ENCODE measurements at places on chromosomes 2 and 18.
A peak's percentile ranks its signal among the peaks of the same experiment; 100 is the strongest.

GRCh38 chr2:39107156-39107555 is 13.7 kb downstream of the SOS1 start:
- DNase-seq = no peak

DNA sequence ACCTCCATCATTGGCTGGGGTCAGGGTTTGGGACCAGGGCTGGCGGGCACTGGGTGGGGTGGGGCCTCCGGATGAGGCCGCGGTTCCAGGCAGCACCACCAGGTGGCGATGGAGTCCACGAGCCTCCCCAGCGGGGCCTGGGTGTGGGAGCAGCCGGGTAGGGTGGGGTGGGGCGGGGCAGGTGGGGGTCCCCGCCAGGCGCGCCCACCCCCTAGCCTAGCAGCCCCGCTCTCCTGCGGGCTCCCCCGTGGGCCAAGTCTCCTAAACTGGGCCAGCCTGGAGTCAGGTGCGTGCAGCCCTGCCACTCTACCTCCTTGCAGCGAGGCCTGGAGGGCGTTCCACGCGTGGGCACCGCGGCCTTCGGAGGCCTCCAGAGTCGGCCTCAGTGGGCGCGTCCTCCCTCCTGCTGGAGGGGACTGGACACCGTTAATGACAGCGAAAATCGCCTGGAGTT is 187.5 kb downstream of the TWIST2 start:
- DNase-seq = peak; percentile 69

GRCh38 chr2:102704531-102704930 is 57.3 kb upstream of the TMEM182 start:
- DNase-seq = no peak

GRCh38 chr2:238129166-238130010 is 9.1 kb upstream of the KLHL30 start:
- DNase-seq = no peak

GRCh38 chr18:38307914-38308313 is 742.3 kb upstream of the CELF4 start:
- DNase-seq = no peak

Measured in GM18507 (cell line).